ENCODE measurements at places on chromosomes 2 and 18.

DNA sequence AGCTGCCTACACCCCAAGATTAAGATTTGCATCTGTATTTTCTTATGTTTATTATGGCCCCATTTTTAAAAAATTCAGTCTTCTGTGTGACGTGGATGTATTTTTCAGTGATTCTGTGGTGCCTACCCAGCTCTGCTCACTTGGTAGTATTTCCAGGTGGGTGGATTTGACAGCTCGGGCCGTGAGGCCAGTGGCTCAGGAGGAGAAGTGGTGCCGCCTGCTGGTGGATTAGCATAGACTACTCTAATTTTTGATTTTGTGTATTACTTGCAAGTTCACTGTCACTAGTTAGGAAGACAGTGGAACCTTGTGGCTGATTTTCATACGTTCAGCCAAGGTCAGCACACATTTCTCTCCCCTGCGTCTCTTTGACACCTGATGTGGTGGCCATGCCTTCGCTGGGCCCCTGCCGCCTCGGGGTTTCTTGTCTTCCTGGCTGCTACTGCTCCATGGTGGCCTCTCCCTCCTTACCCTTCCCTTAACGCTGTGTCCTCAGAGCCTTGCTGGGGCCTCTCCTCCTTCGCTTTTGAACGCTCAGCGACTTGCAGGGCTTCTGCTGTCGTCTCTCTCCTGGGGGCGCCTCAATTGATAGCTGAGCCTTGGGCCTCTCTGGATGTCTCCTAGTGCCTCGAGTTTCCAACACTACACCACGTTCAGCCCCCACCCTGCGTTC lies 89.4 kb downstream of the DGKD start:
- DNase-seq, result peak; percentile 96

DNA sequence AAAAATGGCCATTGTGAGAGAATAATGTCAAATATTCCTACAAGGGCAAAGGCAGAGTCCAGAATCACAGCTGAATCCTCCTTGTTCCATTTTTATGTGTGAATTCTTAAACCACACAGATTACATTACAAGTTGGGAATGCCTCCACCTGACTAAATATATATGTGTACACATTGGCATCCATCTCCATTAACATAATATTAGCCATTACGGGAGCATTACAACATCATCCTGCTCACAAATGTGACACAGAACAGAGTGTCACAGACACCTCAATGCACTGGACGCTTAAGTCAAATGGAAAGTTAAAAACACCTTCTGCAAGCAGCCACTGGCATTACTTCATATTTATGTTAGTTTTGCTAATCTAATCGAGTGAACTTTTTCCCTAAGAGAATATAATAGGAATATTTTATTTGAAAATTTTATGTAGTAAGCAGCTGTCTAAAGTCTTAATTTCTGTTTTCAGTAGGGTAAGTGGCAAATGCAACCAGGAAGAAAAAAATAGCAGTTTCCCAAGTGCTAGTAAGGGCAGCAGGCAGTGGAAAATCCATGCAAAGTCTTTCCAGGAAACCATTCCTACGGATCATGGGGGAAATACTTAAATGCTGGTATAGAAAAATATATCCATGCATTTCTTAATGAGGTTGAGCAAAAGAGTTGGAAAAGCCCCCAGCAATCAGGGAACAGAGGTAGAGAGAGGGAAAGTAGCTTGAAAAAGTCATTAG lies 255.6 kb downstream of the OSR1 start:
- DNase-seq, result no peak

DNA sequence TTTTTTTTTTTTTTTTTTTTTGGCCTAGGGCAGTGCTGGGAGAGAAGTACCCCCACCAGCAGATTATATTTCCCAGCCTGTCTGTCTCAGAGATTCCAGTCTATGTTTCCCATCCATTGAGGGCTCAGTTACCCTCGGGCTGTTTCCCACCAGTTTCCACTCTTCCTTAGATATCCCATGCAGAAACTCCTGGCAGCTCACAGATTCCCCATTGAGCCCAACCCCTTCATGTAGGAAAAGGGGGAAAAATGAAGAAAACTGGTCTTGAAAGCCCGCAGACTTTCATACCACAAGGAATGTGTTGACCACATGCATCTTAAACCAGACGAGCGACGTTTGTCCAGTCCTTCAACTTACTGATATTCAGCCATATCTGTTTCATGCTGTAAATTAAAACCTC lies 15.2 kb downstream of the ASXL3 start:
- no peak for DNase-seq

- DNase-seq, result no peak
These were observed 118.9 kb upstream of the TCF4 start for GRCh38 chr18:55706898-55707297.

GRCh38 chr2:59184276-59185020 lies 943.3 kb upstream of the FANCL start:
- no peak for DNase-seq

GRCh38 chr2:142603759-142604158 lies 273.7 kb upstream of the KYNU start:
- no peak for DNase-seq

GRCh38 chr18:74196220-74197119 lies 48.1 kb downstream of the TIMM21 start:
- DNase-seq, result peak; percentile 67

- DNase-seq, result peak; percentile 39
These were observed 231.2 kb downstream of the MYO3B start for GRCh38 chr2:170409164-170409535.

DNA sequence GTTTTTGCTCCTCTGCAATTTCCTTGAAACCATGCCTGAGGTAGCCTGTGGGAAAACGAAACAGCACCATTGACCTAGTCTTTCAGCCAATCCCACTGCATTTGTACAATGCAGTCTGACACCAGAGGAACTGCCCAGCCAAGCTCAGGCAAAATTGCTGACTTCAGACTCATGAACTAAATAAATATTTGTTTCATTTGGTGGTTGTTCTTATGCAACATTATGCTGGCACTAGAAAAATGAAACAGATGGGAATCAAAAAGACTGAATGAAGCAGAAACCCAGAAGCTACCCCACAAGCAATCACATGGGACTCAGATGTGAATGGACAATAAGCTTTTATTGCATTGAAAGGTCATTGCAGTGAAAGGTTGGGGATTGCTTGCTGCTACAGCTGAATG lies 1.7 kb downstream of the NAT8 start:
- no peak for DNase-seq

DNA sequence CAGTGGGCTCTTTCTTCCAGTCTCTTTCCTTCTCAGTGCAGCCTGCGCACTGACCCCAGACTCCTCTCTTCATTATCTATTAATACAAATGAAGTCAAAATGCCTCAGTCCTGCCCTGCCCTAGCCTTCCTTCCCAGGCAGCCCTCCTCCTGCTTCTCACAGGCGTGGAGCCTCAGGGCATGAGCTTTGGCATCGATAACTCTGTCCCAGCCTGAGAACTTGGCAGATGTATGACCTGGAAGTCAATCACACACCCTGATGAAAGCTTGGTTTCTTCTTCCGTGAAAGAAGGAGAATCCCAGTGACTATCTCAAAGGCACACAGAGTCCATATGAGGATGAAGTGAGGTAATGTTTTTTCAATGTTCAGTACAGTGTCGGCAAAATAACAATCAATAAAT lies 600.7 kb upstream of the ID2 start:
- DNase-seq, result no peak

DNA sequence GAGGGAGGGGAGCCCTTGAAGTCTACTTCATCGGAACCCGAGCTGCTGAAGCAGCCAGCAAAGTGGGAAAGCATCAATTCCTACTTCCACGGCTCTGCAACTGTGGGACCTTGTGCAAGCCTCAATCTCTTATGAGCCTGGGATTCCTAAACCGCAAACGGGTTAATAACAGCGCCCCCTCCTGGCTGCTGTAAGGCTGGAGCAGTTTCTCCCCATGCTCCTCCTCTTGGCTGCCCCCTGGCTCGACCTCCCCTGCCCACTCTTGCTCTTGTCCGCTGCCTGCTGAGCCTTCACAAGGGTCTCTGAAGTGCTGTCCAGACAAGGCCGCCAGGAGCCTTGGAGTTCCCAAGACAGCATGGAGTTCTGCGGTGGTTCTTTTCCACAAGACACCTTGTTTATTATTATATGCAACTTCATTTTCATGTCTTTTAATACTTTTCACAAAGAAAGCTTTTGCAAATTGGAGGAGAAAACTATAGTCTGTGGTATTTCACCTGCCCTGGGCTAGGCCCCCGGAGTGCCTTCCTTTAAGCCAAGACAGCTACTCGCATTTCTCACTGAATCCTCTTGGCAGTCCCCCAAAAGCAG lies 157.2 kb downstream of the DDX1 start:
- DNase-seq, result no peak

GRCh38 chr2:218343591-218343990 lies 13.1 kb upstream of the CATIP start:
- DNase-seq, result no peak

DNA sequence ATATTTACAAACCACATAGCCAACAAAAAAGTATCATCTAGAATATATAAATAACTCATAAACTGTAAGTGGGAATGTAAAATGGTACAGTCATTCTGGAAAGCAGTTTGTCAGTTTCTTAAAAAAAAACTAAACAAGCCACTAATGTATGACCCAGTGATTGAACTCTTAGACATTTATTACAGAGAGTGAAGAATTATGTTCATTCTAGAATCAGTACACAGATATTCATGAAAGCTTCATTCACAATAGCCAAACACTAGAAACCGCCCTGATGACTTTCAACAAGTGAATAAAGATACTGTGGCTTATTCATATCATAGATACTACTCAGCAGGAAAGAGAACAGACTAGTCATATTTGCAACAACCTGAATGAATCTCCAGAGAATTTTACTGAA lies 1541.5 kb downstream of the LRP1B start:
- DNase-seq, result no peak

DNA sequence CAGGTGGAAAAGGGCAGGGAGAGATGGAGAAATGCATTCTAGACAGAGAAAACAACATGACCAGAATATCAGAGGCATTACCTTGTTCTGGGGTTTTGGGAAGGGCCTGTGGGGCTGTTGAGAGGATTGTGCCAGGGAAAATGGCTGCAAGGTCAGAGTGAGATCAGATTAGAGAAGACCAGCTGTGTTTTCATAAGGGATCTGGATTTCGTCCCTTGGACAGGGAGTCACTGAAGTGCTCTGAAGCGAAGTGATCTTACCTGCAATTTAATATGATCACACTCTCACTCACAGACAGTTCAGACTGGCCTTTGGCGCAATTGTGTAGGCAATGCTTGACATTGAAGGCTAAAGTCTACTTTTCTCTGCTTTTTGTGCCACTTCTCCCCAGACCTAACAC lies 20.3 kb upstream of the REG3G start:
- DNase-seq, result no peak

DNA sequence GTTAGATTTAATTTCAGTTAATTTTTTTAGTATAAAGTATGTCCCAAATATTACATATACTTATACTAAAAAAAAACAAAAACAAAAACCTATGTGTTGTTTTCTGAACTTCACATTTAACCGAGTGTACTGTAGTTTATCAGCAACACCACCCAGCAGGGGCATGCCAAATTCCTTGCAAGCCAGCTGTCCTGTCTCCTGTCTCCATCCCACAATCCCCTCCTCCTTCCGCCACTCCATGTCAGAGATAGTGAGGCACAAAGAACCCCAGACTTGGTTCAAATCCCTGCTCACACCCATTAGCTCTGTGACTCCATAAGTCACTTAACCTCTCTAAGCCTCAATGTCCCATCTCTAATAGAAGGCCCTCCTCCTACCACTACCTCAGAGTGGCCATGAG lies 9.4 kb downstream of the CHST10 start:
- no peak for DNase-seq

DNA sequence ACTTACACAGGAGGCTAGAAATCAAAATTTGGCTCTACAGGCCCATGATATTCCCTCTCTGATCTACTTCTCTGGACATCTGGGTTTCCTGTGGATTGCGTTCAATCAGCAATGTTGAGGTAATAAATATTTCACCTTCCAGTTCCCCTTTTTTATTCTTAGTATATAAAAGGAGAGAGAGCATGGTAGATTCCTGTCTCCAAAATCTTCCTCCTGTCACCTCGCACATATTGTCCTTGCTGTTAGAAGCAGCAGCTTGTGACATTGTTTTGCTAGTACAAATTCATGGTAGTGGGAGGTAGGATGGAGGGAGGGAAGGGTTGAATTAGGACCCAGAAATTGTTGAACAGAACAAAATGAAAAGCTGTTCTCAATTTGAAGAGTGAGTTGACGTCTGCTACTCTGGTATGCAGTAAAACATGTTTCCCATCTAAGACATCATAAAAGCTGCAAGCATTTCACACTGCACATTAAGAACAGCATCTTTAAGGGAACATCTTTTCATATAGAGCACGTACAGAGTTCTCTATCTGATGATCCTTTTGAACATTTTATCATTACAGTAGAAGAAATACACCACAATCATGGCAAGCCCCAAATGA lies 156.4 kb downstream of the RDH14 start:
- no peak for DNase-seq

GRCh38 chr2:36410681-36411080 lies 55.1 kb downstream of the CRIM1 start:
- no peak for DNase-seq

DNA sequence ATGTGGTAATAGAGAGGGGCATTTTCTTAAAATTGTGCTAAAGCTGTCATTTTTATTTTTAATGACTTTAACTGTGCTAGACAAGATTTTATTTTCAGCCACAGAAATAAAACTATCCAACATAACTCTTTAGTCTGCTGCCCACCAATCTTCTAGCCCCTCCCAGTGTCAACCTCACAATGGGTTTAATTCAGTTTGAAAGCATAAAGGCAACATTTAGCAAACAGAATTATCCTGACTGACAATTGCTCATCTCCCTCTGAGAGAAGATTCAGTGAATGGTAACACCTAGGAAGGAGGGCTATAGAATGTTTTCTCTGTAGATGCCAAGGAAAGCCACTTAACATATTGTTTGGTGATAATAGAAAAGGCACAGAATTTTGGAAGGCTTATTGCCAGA lies 5.2 kb downstream of the ERMN start:
- no peak for DNase-seq

DNA sequence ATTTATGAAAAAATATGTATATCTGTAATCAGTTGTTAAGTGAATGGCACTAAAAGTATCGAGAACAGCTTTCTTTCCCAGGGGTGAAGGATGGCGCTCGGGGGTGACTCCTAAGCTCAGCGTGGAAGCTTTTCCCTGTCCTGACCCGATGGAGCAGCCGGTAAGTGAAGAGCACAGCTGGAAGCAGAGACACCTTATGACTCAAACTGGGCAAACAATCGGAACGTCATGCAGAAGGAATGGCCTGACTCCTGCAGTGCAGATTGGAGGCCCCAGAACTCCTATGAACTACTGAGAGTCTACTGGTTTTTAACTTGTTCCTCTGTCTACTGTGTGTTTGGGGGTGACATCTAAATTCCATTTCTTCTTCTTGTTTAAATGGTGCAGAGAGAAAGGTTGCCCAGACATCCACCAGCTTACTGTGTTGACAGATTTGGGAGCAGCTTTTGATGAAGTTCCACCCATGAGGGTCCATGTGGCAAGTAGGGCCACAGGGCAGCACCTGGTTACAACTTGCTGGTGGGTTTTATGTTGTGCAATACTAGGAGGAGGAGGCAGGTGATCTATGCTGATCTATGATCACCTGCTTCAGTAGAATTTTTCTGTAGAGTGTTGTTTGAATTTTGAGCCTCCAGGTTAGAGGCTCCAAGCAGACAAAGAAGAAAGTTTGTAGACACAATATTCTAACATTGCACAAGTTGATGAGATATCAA lies 52.8 kb upstream of the TMEM182 start:
- DNase-seq, result peak; percentile 48

GRCh38 chr2:218259099-218259961 lies 1.5 kb upstream of the GPBAR1 start:
- DNase-seq, result no peak

GRCh38 chr2:120988700-120989511 lies 253.2 kb downstream of the GLI2 start:
- no peak for DNase-seq

GRCh38 chr2:205438241-205438640 lies 244.1 kb upstream of the NRP2 start:
- no peak for DNase-seq

GRCh38 chr2:221480821-221481220 lies 91.3 kb downstream of the EPHA4 start:
- DNase-seq, result no peak
